ENCODE measurements at places on chromosomes 4 and X.

DNA sequence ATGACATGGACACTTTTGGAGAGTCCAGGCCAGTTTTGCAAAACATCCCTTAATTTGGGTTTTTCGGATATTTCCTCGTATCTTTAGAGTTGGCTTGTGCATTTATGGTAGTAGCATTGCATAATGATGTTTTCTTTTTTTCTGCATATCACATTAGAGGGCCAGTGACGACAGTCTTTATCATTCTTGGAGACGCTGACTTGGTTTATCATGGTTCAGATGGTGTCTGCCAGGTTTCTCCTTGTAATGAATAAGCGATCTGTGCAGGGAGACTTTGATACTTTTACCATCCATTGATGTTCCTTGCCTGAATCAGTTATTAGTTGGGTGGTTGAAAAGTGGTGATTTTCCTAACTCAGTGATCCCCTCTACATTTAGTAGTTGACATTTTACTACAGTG, 46.6 kb downstream of the KIAA0232 start:
- no peak for DNase-seq

GRCh38 chr4:18635531-18635930, 614.0 kb upstream of the LCORL start:
- no peak for DNase-seq

GRCh38 chr4:1234309-1234695, 14.6 kb downstream of the CTBP1 start:
- DNase-seq: peak; percentile 80

GRCh38 chr4:73055241-73055897, 14.1 kb downstream of the COX18 start:
- no peak for DNase-seq

GRCh38 chr4:171430495-171430894, 382.7 kb upstream of the GALNTL6 start:
- no peak for DNase-seq

DNA sequence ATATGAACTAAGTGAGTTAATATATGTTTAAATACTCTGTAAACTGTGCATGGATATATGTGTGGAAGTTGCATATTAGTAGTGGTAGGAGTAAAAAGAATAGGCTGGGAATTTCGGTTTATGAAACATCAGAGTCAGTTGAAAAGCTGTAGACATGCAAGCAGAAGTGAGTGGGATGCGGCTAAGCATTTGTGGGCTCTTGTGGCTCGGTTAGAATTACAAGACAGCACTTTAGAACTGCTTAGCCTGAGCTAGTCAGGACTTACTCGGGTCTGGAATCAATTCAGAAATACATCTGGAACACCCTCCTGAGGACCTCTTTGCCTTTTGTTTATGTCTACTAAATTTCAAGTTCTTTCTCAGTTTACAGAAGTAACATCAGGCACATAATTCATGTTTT, 93.6 kb downstream of the AFF2 start:
- DNase-seq: no peak

- DNase-seq: peak; percentile 92
Measured at GRCh38 chr4:176794151-176794550, 1.4 kb upstream of the VEGFC start.

DNA sequence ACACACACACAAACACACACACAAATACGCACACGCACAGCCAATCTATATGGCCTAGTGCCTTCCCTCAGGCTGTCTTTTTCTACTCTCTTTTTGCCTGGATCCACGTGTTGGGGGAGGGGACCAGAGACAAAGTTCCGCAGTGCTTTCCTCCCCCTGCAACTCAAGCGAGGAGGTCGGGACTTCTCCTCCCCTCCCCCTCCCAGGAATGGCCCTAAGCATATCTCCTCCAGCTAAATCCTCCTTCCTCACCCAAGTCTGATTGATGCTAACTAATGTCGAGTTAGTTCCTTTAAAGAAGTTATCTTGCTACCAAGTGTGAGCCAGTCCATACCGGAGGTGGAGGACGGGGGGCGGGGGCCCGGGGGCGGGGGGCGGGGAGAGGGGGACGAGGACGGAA, 141.2 kb upstream of the ZIC3 start:
- DNase-seq: no peak

- peak; percentile 59 for DNase-seq
Measured at GRCh38 chr4:77010841-77011354, 61.3 kb downstream of the SEPTIN11 start.

DNA sequence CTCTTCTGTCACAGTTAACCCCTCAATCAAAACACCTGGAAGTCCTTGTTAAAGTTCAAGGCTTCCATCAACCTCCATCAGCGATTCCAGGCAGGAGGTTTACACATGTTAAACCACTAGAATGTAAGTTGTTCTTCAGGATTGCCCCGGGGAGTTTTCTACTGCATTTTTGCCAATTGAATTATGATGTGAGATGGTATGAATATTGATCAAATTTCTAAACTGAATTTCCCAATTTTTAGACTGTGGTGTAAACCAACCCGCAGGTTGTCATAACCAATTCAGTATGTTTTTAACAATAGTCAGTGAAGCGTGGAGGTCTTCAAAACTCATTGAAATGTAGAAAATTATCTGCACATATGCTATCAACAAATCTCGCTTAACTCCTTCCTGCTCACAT, 21.2 kb upstream of the TENM3 start:
- peak; percentile 78 for DNase-seq

GRCh38 chrX:25663701-25664100, 474.4 kb upstream of the MAGEB18 start:
- no peak for DNase-seq

DNA sequence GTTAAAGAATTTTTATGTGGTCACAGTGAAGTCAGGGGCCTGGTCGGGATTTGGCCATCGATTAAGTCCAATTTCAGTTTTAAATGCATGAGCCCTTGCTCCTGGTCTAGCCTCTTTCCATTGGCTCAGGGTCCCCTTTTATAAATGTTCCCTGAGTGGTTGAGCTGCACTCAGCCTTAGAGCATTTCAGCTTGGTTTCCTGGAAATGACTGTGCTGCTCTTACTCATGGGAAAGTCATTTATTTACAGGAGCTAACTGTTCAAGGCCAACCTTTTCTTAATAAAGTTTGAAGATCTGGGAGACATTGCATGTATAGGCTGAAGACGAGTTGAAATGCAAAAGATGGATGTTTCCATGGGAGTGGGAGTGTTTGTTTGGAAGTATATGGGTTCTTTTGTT, 98.8 kb upstream of the CLNK start:
- DNase-seq: no peak

GRCh38 chrX:119107206-119107605, 20.4 kb downstream of the KIAA1210 start:
- no peak for DNase-seq

DNA sequence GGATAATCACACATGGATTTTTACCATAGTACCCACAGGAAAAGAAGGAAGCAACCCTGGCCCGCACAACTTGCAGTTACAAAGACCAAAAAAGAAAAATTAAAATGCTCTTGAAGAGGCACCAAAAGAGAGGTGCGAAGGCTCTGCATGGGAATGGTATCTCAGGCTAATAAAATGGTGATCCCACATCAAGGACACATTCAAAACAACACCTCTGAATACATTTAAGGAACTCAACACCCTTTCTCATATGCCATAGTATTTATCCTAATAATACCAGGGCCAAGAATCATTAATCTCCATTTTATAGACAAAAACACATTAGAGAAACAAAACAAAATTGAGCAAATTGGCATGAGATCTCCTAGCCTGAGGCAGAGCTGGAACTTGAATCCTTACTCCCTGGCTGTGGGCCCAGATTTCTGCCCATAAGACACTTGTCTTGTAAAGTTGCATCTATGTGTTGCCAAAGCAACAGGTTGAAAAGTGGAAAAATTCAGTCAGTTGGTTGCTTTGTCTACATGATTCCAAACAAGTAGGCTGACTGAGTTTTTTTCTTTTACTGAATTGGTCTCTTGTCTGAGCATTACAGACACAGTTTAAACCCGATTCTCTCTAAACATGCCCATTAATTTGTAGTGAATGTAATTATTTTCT, 33.5 kb downstream of the GUCY2F start:
- no peak for DNase-seq

- no peak for DNase-seq
Measured at GRCh38 chr4:180225977-180226376, 2017.2 kb upstream of the TENM3 start.
